Dorsolateral prefrontal cortex (tissue), 122 donors: ENCODE measurements at places on chromosomes 6 and 20. TPM values are rescaled to one million over a fixed set of nuclear protein-coding genes. Genes with fewer than 3 reads are reported as not detected.
A peak's percentile ranks its signal among the peaks of the same experiment; 100 is the strongest.

Gene TLDC2
- total RNA-seq: not detected

Gene GRM1
- total RNA-seq: 10.7 TPM

Gene ACOT13
- total RNA-seq: 27.2 TPM

Gene MYLIP
- total RNA-seq: 22.5 TPM

Gene TMEM170B
- 24.2 TPM for total RNA-seq

Gene SLC22A7
- 0.32 TPM for total RNA-seq

Gene SOBP
- total RNA-seq: 68.0 TPM

GRCh38 chr6:42661540-42662153, 60.8 kb downstream of the PRPH2 start:
- DNase-seq: peak; percentile 88

GRCh38 chr6:118894425-118895260, 691 bp downstream of the ASF1A start:
- peak; percentile 50 for DNase-seq

DNA sequence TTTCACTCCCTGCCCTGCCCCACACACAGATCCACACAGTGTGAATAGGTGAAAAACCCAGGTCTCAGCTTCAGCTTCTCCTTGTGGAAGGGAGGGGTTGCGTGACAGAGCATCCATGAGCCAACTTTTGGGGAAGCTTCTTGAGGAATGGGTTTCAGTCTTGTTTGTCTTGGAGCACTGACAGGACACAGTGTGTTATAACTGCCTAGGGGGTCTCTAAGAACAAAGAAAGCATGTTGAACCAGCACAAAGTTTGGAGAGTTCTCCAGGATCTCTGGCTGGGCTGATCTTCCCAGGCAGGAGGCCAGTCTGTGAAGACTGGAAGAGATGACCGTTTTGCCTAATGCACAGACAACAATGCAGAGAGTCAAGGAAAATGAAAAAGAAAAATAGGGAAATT, 164.5 kb downstream of the COL12A1 start:
- DNase-seq: no peak

GRCh38 chr6:12385316-12385715, 95.2 kb downstream of the EDN1 start:
- no peak for DNase-seq

DNA sequence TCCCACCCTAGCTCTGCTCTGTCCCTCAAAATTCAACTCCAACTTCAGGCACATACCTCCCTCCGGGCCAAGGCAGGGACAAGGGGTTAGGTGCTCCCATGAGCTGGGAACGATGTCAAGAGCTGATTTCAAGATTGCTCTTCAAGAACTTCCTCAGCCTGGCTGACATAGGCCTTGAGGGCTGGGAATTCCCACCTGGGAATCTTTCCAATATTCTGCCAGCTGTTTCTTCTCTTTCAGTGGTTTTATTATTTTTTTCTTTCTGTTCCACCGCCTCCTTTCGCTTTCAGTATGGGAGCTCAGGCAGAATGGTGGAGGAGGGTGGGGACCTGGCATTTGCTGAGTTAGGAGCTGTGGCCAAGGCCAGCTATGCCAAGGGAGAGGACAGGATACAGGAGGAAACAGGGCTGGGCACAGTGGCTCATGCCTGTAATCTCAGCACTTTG, 33.7 kb downstream of the SRSF3 start:
- DNase-seq: no peak

DNA sequence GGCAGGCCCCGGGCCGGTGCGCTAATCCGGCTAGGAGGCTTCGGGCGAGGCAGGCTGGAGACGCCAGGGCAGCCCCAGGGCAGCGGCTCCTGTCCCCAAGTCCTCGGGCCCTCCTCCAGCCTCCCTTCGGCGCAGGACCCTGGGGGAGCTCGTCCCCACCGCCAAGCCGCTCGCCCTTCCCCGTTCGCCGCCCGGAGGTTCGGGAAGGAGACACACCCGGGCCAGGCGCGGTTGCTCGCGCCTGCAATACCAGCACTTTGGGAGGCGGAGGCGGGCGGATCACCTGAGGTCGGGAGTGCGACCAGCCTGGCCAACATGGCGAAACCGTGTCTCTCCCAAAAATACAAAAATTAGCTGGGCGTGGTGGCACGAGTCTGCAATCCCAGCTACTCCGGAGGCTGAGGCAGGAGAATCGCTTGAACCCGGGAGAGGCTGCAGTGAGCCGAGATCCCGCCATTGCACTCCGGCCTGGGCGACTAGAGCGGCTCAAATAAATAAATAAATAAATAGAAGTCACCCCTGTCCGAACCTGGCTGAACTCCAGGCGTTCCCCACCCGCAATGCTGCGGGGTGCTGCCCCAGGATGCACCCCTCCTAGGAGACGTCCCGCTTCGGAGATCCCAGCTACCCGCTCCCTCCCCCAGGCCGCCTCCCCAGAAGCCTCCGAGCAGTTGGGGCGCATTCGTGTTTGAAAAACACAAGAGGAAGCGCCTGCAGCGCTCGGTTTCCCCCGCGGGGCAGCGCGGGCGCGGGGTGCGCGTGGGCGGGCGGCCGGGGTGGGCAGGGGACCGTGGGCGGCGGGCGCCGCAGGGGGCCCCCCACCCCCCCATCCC, 27.5 kb downstream of the SERPINB9 start:
- DNase-seq: no peak

GRCh38 chr20:18511571-18511970, 3.8 kb downstream of the SEC23B start:
- DNase-seq: no peak

- DNase-seq: no peak
Measured at GRCh38 chr6:91694016-91694654, 1107.3 kb upstream of the MAP3K7 start.

DNA sequence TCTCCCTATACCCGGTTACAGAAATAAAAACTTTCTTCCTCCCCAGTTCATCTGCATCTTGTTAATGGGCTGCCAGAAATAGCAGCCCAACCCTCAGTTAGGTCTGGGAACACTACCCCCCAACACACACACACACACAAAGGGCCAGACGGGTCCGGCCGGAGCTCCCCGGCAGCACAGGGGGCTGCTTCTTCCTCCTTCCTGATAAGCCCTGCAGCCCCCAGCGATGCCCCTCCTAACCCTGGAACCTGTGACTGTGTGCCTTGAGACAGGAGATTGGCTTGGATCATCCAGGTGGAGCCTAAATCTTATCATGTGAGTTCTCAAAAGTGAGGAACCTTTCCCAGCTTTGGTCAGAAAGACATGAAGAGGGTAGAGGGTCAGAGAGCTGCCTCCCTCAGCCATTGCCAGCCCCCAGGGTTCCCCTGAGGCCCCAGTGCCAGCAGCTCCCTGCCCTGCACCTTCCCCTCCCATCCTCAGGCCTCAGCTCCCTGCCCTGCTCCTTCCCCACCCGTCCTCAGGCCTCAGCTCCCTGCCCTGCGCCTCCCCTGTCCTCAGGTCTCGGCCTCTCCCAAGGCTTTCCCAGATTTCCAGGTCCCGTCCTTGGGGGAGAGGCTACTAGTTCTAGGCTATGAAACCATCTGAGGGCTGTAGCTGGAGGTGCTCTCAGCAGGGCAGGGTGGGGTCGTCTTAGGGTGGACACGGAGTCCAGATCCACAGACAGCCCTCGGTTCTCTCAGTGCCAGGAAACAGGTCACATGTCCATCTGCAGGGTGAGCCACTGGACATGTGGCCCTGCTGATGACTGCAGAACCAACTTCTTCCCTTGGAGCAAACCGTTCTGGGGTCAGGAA, 34.5 kb upstream of the CST7 start:
- DNase-seq: no peak

- no peak for DNase-seq
Measured at GRCh38 chr6:28105245-28105639, 19.2 kb upstream of the ZSCAN16 start.

DNA sequence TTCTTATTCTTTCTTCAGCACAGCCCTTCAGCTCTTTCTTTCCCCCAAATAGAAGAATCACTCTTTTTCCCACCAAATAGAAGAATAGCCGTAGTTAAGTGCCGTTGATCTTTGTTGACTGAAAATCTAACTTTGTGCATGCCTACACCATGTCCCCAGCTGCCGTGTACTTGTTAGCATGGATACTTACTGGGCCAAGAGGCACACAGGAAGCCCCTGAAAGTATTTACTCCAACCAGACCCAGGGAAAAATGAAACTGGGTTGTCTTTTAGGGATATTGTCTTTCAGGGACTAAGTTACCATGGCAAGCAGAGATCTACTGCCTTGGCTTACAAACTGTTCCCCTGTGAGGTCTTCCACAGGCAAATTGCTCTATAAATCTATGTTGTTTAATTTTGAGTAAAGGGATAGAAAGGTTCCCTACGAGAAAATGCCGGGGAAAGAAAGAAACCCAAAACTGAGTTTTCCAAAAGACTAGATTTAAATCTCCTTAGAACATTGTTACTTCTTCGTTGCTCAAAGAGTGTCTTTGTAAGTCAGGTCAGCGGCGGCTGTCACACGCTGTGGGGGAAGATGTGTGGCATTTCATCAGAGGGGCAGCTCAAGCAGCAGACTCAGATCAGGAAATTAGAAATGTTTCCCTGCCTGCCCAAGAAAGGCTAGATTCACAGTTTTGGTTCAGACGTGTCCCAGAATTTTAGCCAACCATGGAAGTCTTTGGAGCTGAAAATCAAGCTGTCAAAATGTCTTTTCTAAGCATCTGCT, 188.2 kb upstream of the PRND start:
- DNase-seq: no peak

DNA sequence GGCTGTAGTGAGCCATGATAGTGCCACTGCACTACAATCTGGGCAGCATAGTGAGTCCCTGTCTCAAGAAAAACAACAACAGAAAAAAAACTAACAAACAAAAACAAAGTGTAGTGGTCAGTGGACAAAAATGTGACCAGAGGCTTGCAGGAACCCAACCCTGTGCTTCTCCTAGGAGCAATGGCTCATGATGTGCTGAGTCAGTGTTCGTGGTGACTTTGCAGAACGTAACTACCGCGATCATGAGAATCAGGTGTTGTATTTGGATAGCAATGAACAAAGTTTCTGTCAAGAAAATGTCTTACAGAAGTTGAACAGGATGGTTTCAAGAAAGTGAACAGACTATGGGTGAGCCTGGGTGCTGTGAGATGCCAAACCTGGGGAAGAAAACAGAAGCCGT, 18.5 kb upstream of the FOXC1 start:
- DNase-seq: no peak

GRCh38 chr6:27847706-27848105, 64.5 kb downstream of the OR2B2 start:
- DNase-seq: no peak

GRCh38 chr6:142926494-142927270, 18.3 kb downstream of the HIVEP2 start:
- peak; percentile 87 for DNase-seq

- no peak for DNase-seq
Measured at GRCh38 chr6:6712449-6713403, 124.2 kb downstream of the LY86 start.

DNA sequence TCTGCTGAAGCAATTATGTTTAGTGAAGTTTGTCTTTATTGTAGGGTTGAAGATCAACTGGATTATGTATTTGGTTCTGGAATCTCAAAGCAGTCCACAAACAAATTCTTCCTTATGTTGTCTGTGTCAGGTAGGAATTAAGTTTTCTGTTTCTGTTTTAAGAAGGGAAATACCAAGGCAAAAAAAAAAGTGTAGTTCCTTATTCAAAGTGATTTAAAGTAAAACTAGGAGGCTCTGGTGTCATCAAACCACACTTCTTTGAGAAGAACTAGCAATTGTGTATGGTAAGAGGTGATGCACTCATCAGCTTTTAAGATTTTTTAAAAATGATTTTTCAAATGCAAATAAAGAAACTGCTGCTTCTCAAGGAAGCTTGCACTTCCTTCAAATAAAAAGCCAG, 1.9 kb downstream of the FAM135A start:
- no peak for DNase-seq

DNA sequence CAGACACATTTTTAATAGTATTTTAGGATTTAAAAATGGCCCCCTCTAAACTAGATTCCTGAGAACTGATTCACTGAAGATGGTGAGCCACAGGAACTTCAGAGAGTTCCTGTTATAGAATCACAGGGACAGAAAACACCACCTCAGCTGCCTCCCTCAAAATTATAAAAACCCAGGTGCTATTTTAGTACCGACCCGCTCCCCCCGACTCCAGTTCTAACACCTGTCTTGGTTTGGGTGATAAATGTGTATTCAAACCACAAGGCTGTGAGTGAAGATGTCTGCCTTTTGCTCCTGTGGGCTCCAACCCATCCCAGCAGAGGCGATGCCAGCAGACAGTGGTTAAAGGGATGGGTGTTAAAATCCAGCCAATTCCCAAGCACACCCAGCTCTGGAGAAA, 127.4 kb upstream of the LY86 start:
- no peak for DNase-seq

- no peak for DNase-seq
Measured at GRCh38 chr6:11976489-11976888, 35.6 kb upstream of the HIVEP1 start.

DNA sequence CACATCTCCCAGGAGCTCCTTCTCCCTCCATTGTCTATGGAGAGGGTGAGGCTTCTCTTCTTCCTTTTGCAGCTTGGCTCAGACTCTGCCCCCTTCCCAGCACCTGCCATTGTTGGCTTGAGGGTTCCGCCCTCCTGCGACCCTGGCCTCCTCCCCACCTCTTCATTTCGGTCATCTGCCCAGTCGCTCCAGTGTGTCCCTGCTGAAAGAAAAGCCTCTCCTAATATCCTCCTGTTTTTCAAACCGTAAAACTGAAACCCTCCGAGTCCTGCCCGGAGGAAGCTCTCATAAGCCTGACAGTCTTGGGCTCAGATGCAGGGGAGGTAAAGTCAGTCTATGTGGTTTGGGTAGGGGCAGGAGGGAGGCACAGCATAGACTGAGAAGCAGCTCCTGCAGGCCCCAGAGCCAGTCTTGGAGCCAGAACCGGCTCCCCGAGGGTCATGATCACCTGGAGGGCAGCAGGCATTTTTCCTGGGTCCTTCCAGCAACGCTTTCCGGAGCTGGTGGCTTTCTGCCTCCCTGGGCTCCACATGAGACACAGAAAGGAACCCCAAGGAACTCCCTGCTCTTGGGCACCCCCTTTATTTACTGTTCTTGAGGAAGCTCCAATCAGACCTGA, 235.1 kb downstream of the SMOC2 start:
- DNase-seq: no peak

DNA sequence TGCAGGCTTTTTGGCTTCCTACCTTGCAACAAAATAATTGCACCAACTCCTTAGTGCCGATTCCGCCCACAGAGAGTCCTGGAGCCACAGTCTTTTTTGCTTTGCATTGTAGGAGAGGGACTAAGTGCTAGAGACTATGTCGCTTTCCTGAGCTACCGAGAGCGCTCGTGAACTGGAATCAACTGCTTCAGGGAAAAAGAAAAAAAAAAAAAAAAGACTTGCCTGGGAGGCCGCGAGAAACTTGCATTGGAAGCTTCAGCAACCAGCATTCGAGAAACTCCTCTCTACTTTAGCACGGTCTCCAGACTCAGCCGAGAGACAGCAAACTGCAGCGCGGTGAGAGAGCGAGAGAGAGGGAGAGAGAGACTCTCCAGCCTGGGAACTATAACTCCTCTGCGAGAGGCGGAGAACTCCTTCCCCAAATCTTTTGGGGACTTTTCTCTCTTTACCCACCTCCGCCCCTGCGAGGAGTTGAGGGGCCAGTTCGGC, 420 bp downstream of the SOX4 start:
- no peak for DNase-seq
